Kidney glomerular epithelial cell (primary cell): ENCODE measurements at places on chromosomes 2 and 18.

GRCh38 chr18:76385681-76385975, 109.4 kb downstream of the ZNF516 start:
- no peak for DNase-seq

DNA sequence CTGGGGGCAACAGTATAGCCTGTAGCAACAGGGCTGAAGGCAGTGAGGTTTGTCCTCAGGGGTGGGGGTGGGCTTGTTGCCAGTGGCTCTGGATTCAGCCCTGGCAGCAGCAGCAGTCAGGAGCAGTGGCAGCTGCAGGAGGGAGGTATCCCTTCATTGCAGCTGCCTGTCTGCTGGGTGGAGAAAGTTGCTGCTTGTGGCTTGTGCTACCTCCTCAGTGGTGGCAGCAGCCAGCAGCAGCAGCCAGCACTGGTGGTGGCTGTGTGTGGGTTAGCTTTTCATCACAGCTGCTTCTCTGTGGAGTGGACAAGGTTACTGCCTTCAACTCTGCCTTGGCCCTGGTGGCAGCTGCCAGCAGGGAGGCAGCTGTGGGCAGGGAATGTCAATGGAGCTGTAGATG, 94.9 kb downstream of the ARL6IP6 start:
- DNase-seq, result no peak

DNA sequence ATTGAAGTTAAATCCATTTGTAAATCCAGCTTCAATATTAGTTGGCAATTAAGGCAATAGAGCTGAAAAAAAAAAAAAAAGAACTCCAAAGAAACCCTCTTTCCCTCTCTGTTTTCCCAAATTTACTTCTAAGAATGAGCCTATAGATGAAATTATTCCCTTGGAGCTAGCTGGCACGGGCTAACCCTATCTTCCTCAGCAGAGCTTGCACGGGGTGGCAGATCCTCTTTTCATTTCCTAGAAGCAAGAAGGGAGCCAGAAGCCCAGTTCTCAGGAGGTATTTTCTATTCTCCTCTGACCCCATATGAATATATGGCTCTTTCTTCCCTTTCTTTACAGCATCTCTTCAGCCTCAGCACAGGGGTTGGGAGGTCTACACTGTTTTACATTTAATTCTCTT, 426.0 kb downstream of the TGIF1 start:
- DNase-seq, result no peak

DNA sequence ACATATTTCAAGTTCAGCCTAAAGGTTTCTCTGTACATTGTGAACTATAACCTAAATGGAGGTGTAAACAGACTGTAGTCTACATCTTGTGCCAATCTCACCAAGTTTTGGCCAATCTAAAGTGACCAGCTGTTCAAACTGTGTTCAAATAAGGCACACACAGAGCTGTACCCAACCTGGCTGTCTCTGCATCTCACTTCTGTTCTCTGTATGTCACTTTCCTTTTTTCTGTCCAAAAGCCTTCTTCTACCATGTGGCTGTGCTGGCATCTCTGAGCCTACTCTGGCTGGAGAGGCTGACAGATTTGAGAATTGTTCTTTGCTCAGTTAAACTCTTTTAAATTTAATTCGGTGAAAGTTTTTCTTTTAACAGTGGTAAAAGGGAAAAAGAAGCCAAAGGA, 817.9 kb downstream of the SOCS6 start:
- DNase-seq, result no peak

DNA sequence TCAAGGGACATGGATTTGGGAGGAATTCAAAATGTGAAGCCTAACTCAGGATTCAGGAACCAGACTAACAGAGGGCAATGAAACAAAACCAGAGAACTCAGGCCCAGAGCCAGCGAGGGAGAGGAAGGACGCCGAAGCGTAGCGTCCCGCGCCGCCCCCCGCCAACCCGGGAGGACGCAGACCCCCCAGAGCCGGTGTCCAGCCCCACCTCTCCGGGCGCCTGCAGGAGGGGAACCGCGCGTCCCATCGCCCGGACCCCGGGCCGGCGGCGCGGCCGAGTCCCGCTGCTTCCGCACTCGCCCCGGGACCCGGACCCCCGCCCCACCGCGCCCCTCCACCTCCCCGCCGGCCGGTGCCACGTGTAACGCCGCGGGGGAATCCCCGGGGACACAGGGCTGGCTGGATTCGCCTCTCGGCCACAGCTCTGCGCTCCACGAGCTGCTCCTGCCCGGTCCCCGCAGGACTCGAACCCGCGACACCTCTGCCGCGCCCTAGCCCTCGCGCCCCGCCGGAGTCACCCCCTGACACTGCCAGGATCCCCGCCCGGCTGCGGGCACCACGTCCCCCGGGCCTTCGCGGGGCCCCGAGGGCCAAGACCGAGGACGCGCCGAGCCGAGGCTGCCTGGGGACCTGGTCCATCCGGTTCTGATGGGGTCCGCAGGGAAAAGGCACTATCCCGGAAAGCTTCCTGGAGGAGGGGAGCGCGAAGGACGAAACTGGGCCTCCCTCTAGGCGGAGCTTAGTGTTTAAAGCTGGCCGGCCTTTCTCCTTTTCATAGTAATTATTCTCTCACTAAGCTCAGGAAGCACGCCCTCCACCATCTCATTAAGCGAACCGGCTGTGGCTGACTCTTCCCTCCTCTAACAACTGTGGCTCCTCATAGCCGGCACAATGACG, 40.4 kb upstream of the FAM124B start:
- no peak for DNase-seq

GRCh38 chr18:74342416-74343043, 26.9 kb downstream of the C18orf63 start:
- DNase-seq, result peak; percentile 51

- DNase-seq, result no peak
Measured at GRCh38 chr2:10166676-10167292, 44.2 kb downstream of the RRM2 start.

- no peak for DNase-seq
Measured at GRCh38 chr18:61924550-61924949, 31.7 kb upstream of the RNF152 start.

GRCh38 chr2:74264281-74264680, 65.9 kb downstream of the MTHFD2 start:
- no peak for DNase-seq

DNA sequence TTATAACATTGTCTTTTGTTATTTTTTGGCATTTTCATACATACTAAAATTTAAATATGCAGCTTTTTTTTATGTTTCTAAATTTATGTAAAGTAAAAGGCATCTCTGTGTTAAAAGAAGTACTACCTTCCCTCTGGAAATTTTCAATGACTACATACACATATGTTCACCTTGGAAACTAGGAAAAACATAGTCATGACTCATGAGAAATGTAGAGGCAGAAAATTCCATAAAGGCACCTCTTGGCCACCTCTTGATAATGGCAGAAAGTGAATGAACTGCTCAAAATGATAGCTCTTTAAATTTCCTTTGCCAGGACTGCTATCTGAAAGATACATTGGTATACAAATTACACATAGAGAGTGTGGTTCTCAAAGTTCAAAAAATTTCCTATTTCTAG, 889.1 kb upstream of the ZEB2 start:
- DNase-seq, result no peak

- DNase-seq, result no peak
Measured at GRCh38 chr2:74457549-74458131, 598 bp upstream of the WBP1 start.

GRCh38 chr2:7919510-7919909, 762.3 kb upstream of the ID2 start:
- no peak for DNase-seq

- DNase-seq, result no peak
Measured at GRCh38 chr2:174738841-174739240, 25.4 kb downstream of the CHRNA1 start.
